ENCODE measurements at places on chromosomes 13 and 19.

DNA sequence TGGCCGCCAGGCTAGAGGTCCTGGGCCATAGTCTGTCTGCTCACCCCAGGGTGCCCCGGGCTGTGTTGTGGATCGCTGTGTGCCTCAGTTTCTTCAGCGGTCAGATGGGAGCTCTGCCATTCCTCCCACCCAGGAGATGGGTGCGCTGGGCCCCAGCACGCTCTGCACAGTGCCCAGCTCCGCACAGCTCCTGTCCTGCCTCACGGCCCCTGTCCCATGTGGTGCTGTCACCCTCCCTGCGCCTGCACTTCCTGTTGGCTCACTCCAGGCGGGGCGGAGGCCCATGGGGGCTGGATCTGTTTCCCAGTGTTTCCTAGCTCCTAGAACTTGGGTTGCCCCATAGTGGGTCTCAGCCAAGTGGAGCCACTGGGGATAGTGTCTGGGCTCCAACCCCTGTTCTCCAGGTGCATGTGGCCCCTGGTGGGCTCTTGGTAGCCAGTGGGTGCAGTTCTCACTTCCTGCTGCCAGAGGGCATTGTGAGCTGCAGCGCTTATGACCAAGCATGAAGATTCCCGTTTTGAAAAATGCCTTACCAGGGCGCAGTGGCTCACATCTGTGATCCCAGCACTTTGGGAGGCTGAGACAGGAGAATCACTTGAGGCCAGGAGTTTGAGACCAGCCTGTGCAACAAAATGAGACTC, 69.8 kb downstream of the KDM4B start:
- no peak for DNase-seq

DNA sequence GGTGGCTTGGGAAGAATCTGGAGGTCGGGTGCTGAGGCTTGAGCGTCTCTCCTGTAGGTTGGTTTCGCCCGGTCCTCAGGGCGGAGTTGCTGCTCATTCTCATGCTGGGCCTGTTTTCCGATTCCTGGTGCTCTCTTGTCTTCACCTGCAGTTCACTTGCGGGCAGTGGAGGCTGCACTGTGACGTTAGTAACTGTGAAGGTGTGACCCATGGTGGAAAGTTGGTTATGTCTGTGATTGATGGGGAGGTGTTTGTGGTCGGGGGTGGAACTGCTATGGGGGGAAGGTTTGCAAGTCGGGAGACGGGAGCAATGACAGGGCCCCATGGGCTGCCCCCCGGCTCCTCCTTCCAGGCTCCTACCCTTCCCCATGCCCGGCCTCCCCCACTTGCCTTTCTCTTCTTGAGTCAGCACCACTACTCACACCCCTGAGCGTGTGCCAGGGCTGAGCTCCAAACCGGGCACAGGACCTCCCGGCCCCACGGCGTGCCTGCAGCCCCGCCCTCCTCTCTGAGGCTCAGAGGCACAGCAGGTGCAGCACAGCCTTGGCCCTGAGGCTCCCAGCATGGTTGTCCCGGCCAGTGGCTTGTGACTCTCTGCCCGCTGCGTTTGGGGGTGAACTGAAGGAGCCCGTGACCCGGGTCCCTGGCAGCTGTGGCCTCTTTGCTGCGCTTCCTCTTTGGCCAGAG, 79.1 kb downstream of the ATP11A start:
- no peak for DNase-seq

GRCh38 chr13:102018716-102019115, 383.1 kb downstream of the FGF14 start:
- no peak for DNase-seq

DNA sequence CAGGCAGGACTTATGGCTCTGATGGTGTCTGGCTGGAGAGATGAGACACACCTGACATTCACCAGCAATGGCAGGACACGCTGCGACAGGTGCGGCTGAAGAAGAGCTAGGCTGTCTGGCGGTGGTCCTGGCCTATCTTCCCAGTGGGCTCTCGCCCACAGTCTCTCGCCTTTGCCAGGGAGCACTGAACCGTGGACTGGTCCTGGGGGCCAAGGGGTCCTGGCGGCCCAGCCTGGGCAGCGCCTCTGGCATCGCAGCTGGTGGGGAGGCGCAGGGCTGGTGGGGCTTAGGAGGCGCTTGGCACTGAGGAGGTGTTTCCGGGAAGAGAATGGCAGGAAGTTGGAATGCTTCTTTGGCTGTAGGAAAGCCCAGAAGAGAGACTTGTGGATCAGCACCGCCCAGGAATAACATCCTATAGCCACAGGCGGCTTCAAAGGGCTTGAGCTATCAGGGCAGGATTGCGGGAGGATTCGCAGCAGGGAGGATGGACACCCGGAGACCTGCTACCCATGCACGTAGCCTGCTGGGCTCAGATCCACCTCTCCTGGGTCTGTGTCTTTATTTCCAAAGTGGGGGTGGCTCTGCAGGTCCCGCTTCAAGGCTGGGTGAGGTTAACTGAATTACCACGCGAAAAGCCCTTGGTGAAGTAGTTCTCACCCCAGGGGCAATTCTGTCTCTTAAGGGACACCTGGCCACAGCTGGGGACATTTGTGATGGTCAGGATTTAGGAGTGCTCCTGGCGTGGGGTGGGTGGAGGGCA, 14.6 kb downstream of the KDM4B start:
- no peak for DNase-seq

GRCh38 chr19:46279177-46279576, 17.7 kb upstream of the HIF3A start:
- DNase-seq, result no peak

- no peak for DNase-seq
Measured at GRCh38 chr19:35290381-35291127, 1.4 kb upstream of the MAG start.

- no peak for DNase-seq
Measured at GRCh38 chr19:49337267-49338022, 2.2 kb downstream of the CD37 start.

DNA sequence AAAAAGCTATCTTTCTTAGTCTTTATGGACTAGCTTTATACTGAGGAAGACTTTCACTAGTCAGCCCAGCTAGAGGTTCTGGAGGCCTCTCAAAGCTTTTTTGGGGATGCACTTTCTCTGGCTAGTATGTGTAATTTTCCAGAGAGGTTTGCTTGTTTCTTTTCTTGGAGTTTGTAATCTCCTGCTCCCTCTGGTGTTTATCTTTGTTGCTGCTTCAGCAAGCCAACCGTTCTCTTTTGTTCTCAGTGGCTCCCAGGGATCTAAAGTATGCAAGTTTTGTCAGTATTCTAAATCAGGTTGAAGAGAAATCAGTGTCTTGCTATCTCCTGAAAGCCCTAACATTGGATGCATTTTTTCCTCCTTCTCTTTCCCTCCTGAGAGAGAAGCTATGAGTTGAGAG, 121.1 kb upstream of the MYO16 start:
- no peak for DNase-seq

- peak; percentile 45 for DNase-seq
Measured at GRCh38 chr13:42991898-42992763, at the start of gene EPSTI1. TSS of gene EPSTI1 (minus strand) at chr13:42992241. CDS start at chr13:42992165, 76 bp downstream.

- DNase-seq, result no peak
Measured at GRCh38 chr13:24892829-24893228, 128.9 kb downstream of the RNF17 start.

DNA sequence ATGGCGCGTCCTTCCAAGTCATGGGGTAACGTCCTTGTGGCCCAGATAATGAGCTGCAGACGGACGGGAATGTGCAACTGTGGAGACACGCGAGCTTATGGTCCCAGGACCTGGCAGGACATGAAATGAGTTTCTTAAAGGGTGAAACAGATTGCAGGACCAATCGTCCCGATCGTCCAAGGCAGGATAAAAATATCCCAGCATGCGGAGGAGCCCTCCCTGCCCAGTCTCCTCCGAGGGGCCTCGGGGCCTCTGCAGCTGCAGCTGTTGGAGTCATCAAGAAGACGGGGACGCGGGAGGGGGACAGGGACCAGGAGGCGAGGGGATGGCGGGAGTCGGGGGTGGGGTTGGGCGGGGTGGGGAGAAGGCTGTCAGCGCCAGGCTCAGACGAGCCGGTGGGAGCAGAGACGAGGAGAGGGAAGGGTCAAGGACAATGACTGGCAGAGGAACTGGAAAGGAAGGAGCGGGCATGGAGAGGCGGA, 14.4 kb upstream of the GARIN5A start:
- no peak for DNase-seq

DNA sequence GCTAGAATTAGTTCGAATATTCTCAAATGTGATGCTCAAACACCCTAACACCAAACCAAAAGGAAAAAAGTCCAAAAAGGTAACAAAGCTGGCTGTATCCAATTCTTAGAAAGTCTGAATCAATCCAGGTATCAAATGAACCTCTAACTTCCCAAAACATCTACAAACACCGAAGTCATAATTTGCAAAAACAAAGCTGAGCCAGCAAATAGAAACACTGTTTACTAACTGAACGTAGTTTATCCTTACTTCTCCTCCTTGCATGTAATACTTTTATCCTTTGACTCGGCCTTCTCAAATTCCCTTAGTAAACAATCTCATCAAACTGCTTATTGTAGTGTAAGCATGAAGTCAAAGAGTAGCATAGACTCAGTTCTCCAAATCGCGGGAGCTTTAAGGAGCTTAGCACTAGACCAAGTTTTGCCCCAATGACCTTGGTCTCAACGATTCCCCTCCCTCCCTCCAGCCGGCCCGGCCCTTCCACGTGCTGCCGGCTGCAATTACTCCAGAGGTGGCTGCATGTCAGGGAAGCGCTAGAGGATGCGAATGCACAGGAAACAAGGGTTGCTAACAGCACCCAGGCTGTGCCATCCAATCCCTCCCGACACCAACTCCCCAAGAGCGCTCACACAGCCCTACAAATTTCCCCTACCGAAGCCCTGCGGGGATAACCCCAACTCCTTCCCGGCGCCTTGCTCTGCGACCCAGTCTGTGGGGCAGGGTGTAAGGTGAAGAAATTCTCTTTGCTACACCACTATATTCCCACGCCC, 693 bp downstream of the XPO4 start:
- no peak for DNase-seq

- no peak for DNase-seq
Measured at GRCh38 chr13:64928696-64929499, 2301.2 kb downstream of the PCDH9 start.

DNA sequence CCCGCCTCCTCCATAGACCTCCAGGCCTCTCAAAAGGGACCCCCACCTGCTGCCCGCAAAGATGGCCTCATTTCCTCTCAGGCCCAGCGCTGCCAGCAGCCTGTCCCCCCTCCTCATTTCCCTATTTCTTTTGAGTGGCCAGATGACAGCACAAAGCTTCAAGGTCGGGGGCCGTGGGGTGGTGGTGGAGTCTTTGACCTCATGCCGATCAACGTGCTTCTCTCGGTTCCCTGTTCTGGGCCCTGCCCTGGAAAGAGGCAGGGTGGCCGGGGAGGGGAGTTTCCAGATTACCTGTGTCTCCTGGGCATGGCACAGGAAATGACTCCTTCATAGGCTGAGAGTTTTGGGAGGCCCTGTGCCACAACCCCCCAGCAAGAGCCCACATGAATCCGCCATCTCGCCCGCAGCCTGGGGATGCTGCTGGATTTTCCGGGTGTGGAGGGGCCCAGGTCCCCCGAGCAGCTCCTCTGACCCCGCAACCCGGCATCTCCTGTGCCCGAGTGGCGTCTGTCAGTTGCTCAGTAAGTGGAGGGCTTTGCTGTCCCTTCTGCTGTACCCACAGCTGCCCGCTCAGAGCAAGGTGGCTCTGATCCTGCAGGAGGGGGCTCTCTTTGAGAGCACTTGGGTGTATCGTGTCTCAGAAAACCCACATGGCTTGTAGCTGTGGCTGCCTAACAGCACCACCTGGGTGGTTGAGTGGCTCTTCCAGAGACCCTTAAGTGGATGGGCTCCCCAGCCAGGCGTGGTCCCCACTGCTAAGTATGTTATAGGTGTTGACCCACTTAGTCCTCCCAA, 139.4 kb downstream of the SIPA1L3 start:
- no peak for DNase-seq

- DNase-seq, result no peak
Measured at GRCh38 chr19:12596927-12597548, 13.6 kb downstream of the ZNF490 start.

DNA sequence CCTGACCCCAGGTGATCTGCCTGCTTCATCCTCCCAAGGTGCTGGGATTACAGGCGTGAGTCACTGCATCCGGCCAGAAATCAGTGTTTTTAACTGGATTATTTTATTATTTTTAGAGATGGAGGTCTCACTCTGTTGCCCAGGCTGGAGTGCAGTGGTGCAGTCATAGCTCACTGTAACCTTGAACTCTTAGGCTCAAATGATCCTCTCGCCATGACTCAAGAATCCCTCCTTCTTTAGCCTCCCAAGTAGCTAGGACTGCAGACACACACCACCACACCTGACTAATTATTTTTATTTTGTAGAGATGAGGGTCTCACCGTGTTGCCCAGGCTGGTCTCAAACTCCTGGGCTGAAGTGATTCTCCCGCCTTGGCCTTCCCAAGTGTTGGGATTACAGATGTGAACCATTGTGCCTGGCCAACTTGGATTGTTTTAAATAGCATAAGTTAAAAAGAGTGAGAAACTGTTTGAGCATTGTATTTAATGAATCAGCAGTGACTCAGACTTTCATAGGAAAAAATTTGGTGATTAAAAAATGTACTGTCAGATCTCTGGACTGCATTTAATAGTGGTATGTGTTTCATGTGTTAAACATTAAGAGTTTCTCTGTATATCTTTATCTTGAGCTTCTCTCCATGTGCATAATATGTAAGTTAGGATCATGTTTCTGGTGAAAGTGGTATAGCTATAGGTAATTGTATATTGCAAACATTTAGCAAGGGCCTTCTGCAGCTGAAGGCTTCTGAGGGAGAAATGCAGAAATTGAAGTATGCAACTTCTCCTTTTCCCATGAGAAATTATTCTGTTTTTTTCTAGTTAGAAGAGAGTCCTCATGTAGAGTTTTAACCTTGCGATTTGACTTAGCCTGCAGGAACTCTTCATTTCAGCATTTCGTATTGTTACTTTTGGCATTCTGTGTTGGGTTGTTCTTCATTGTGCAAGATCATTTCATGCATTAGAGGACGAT, 121.2 kb downstream of the PCCA start:
- no peak for DNase-seq

GRCh38 chr19:18073197-18073596, 13.5 kb downstream of the IL12RB1 start:
- DNase-seq, result no peak

GRCh38 chr19:35845215-35846037, 6.9 kb downstream of the NPHS1 start:
- no peak for DNase-seq

- DNase-seq, result no peak
Measured at GRCh38 chr19:16001481-16002312, 52.9 kb downstream of the OR10H4 start.

DNA sequence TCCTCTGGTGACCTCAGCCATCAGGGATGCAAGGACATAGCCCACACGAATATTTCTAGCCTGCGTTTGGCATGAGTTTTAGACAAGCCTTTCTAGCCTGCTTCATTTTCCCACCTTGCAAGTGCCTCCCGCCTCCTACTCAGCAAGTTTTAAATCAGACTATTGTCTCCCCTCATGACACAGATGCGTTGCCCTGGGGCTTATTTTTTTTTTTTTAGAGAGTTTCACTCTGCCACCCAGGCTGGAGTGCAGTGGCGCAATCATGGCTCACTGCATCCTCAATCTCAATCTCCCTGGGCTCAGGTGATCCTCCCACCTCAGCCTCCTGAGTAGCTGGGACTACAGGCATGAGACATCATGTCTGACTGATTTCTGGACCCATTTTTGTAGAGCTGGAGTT, 14.6 kb downstream of the GJB2 start:
- no peak for DNase-seq

- DNase-seq, result no peak
Measured at GRCh38 chr13:49840675-49841074, 48.2 kb upstream of the KPNA3 start.
